ENCODE measurements at places on chromosomes 4 and X. TPM values are rescaled to one million over a fixed set of nuclear protein-coding genes. Genes with fewer than 3 reads are reported as not detected.
A peak's percentile ranks its signal among the peaks of the same experiment; 100 is the strongest.

NUDT6 gene
- polyA plus RNA-seq = 8.6 TPM

- H3K27ac ChIP-seq = no peak overlapping the region
- H3K4me1 ChIP-seq = no peaks in the 10 kb centered on the region
- no peaks in the 10 kb centered on the region for H3K27me3 ChIP-seq
- H3K4me3 ChIP-seq = no peak overlapping the region
These were observed 95.9 kb downstream of the HS6ST2 start for GRCh38 chrX:132862562-132862961.

DNA sequence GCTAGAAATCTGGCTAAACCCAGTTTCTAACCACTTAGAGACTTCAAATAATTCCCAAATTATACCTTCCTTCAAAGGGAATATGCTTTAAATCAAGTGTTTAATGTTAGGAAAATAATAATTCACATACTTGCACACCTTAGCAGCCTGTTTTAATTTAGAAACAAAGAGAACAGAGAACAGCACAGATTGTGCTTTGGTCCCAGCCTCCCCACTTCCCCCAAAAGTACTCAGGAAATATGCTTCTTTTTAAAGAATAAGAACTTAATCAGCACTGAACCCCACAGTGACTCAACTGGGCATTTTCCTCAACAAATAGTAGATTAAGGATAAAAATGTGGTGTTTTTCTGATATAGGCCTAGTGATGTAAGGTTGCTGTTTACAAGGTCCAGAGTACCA lies 295.8 kb downstream of the GBA3 start:
- H3K36me3 ChIP-seq = no peaks in the 10 kb centered on the region
- H3K27ac ChIP-seq = no peak overlapping the region
- no peak overlapping the region for H3K4me3 ChIP-seq
- H3K4me1 ChIP-seq = no peaks in the 10 kb centered on the region

- H3K27me3 ChIP-seq = no peaks in the 10 kb centered on the region
- DNase-seq = no peak
- no peaks in the 10 kb centered on the region for H3K36me3 ChIP-seq
- H3K27ac ChIP-seq = no peak overlapping the region
These were observed 193.6 kb upstream of the BANK1 start for GRCh38 chr4:101596781-101597552.

GRCh38 chr4:185542626-185543315 lies 7.5 kb upstream of the PDLIM3 start:
- H3K4me3 ChIP-seq = no peak overlapping the region
- H3K27me3 ChIP-seq = peaks cover 34% of the 10 kb centered on the region
- peak; percentile 18 for DNase-seq

DNA sequence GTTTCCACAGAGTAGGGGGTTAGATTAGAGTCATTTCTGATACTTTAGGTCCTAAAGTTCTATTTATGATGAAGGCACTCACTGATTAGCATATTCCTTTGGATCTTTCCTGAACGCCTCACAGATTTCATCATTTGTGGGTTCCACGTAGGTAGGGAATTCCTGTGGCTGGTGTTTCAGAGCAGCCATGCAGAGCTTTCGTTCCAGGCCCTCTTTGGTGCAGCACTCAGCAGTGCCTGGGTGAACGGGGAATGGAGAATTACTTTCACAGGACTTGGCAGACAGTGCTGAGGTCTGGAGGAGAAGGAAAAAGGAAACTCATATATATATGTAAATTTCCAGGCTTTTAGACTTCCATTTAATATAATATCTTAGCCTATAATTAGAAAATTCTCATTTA lies 18.5 kb downstream of the GC start:
- H3K4me3 ChIP-seq = no peak overlapping the region
- H3K36me3 ChIP-seq = no peaks in the 10 kb centered on the region
- no peak for DNase-seq
- H3K4me1 ChIP-seq = no peaks in the 10 kb centered on the region

DNA sequence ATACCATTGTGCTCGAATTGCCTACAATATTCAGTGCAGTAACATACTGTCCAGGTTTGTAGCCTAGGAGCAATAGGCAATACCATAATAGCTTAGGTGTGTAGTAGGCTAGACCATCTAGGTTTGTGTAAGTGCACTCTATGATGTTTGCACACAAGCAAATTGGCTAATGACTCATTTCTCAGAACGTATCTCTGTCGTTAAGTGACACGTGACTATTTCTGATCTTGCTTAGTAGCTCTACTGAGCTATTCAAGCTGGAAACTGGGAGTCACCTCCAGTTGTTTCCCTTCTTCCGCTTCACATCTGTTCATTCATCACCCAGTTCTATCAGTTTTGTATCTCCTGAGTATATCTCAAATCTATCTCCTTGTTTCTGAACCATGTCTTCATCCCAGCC lies 86.1 kb downstream of the HNRNPD start:
- no peak for DNase-seq
- H3K4me3 ChIP-seq = no peak overlapping the region
- no peaks in the 10 kb centered on the region for H3K27me3 ChIP-seq
- no peaks in the 10 kb centered on the region for H3K36me3 ChIP-seq
- H3K4me1 ChIP-seq = peaks cover 3% of the 10 kb centered on the region

DNA sequence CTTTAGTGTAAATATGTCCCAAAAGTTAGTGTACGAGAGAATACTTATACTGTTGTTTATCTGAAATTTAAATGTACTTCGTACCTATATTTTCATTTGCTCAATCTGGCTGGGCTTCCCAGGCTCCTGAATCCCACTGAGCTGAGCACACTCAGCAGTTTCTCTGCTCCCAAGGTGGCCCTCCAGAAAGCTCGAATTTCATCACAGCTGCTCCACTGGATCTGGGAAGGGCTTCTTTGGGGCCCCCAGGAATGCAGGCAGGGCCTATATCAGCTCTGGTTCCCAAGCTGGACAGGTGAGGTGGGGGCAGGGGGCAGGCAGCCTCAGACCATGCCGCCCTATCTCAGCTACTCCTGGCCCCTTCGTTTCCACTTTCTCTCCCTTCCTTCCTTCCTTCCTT lies 1.5 kb upstream of the FATE1 start:
- H3K27ac ChIP-seq = no peak overlapping the region
- no peaks in the 10 kb centered on the region for H3K36me3 ChIP-seq
- no peak for DNase-seq

- no peaks in the 10 kb centered on the region for H3K36me3 ChIP-seq
- H3K27me3 ChIP-seq = no peaks in the 10 kb centered on the region
- DNase-seq = no peak
- H3K4me3 ChIP-seq = no peak overlapping the region
- no peak overlapping the region for H3K27ac ChIP-seq
- H3K4me1 ChIP-seq = no peaks in the 10 kb centered on the region
These were observed 35.9 kb downstream of the MAGEA1 start for GRCh38 chrX:153214934-153215333.

DNA sequence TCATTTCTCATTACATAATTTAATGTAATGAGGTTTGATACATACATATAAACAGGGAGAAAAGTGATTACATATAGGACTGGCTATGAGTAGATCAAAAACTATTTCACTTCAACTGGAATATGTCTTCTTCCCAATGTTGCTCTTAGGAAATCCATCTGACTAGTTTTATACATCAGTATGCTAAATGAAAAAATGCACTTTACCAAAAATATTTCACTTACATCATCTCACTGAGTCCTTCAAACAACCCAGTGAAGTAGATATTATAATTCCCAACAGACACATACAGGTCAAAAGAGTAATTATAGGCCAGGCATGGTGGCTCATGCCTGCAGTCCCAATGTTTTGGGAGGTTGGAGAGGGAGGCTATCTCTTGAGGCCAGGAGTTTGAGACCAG lies 215.9 kb downstream of the MID1 start:
- no peaks in the 10 kb centered on the region for H3K36me3 ChIP-seq
- no peak overlapping the region for H3K4me3 ChIP-seq
- DNase-seq = no peak
- no peaks in the 10 kb centered on the region for H3K4me1 ChIP-seq
- H3K27ac ChIP-seq = no peak overlapping the region

Measured in large intestine (tissue), 12 donors.